NCI-H1105 treated with DMSO at 0.1 percent for 48 hours (cell line): ENCODE measurements at places on chromosomes 16 and 17.

- DNase-seq: no peak
These were observed 1.4 kb upstream of the SLC5A11 start for GRCh38 chr16:24844101-24845030.

DNA sequence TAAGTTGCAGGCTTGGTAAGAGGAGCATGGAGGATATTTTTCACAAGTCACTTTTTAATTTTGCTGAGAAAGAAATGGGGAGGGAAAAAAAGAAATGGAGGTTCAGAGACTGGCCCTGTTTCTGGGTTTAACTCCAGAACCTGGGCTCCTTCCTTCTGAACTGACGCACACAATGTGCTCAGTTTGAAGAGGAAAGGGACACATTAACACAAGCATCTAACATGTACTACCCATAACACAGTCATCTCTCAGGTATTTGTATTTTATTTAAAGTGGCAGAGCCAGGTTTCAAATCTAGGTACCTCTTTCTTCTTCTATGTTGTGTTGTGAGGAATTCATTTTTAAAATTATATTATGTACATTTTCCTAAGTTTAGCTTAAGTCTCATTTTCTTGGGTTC is 5.3 kb upstream of the TMEM100 start:
- DNase-seq: no peak

DNA sequence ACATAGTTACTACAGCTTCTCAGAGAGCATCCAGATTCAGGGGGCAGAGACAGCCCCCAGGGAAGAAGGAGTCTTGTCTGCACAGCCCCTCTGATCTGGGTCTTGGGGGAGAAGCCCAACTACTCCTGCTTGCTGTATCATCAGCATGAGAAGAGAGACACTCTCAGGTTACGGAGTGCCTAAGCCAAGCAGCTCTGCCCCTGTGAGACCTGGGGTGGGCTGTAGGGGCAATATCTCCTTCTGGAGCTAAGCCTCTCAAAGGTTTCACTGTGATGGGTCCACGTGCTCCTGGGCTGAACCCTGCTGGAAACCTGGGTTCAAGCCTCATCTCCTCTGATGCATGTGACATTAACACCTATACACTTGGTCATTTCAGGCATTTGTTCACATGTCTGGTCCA is 123.2 kb downstream of the CPPED1 start:
- no peak for DNase-seq

GRCh38 chr16:23452572-23453337 is at the start of gene COG7:
Gene COG7 (minus strand): TSS chr16:23453189. CDS start chr16:23452994, 195 bp downstream.
- peak; percentile 81 for DNase-seq
